ENCODE measurements at places on chromosomes 2 and 18.

- DNase-seq = no peak
Measured at GRCh38 chr18:62651276-62652056, 63.9 kb upstream of the PHLPP1 start.

DNA sequence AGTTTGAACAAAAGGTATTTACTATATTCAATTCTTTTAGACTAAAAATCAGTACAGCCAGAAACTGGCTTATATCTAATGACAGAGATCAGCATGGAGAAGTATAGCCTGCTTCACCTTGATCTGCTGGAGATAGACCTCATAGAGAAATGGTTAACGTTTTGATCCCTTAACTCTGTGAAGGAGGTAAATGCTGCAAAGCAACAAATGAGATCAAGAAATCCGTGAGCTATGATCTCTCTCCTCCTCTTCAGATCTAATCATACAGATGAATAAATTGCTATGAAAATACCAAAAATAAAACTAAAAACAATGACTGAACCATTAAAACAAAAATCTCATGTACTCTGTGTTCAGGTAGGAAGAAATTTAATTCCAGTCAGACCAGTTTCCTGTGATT, 42.8 kb downstream of the KLHL14 start:
- no peak for DNase-seq

GRCh38 chr2:61363580-61363979, 107.3 kb downstream of the USP34 start:
- no peak for DNase-seq

DNA sequence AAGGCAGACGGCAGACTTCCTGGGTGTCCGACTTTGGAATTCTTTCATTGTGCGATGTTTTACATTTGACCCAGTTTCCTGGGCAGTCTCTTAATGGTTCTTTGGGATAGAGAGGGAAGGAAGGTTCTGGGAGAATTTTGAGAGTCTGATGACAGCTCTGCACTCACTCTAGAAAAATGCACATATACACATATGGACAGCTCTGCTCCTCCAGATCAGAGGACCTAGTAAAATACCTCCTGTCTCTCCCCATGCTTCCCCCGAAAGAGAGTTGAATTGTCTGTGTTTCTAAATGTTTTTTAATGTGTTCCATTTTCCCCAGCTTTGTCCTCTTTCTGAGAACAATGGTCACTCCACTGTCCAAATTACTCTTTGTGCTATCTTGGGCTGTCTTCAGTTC, 102.0 kb upstream of the CXCR4 start:
- DNase-seq = no peak

- DNase-seq = no peak
Measured at GRCh38 chr2:40283111-40283909, 168.6 kb downstream of the SLC8A1 start.

- DNase-seq = no peak
Measured at GRCh38 chr2:160522951-160523710, 29.5 kb upstream of the RBMS1 start.

DNA sequence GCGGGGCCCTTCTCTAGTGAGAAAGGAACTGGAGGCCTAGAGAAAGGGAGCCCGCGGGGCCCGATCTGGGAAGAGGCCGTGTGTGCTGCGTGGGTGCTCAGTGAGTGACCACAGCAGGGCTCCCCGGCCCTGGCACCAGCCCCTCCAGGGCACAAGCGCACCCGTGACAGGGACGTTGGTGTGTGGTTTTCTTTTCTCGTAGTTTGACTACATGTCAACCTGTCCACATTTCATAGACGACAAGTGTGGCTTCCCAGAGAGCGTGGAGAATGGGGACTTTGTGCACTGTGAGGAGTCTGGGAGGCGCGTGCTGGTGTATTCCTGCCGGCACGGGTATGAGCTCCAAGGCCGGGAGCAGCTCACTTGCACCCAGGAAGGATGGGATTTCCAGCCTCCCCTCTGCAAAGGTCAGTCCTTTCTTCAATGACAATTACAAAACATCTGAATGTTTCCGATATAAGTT, 83.1 kb downstream of the TPO start:
- DNase-seq = no peak

DNA sequence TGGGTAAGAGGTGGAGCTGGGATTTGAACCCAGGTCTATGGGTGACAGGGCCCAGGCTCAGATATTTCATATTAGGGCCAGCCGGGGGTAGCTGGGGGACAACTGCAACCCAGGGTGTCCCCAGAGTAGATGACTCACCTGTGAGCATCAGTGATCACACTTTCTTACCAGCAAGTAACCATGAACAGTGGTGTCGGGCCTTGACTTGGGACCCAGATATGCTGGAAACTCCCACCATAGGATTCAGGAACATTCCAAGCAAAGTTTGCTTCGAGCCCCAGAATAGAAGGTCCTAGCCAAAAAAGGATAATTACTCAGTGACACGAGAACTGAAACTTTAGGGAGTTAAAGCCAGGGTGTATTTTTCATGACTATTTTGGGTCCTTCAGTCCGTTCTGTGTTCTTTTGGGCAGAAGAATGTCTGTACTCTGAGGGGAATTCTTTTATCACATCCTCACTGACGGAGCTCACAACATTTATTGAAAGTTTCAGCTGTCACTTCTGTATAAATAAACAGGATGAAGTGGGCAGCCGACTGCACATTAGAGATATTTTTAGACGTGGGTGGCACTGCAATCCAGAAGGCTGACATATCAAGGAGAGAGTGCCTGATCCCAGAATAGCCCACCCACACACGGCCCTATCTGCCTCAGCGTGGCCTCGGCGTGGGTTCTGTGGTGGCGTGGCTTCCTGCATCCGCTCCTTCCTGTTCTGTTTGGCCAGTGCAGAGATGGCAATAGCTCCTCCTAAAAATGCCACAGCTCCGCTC, 45.6 kb downstream of the RAMP1 start:
- DNase-seq = no peak

GRCh38 chr2:194363878-194364277, 1293.1 kb upstream of the SLC39A10 start:
- DNase-seq = no peak

DNA sequence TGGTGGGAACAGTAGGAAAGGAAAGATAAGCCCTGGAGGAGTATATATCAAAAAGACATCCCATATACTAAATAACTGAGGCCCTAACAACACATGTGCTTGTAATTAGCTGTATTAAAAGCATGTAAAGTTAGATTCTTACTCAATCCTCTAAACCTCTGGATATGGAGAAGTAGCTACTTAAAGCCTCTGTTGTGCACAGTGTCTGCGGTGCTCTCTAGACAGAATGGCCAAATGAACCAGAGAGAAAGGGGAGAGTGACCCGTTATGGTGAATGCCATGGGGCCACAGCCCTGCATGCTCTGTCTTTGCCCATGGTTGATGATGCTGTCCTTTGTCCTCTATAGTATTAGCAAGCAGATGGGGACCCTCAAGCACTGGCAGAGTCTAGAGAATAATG, 104.4 kb upstream of the SLC8A1 start:
- DNase-seq = no peak

DNA sequence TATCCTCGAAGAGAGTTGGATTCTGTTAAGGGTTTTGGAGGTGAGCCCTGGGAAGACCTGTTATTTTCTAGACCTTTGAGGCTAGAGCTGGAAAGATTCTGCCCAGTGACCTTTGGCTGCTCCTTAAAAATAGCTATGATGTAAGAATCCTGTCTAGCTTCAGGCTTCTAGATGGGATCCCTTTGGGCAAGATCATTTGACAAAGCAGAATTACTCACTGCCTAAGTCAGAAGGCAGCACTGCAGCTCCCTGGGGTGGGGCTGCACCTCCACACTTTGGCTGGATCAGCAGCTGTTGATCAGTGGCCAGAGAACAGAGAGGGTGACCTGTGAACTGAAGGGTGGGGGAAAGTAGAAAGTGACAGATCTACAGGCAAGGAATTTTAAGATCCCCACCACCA, 103.8 kb downstream of the ASAP2 start:
- no peak for DNase-seq

DNA sequence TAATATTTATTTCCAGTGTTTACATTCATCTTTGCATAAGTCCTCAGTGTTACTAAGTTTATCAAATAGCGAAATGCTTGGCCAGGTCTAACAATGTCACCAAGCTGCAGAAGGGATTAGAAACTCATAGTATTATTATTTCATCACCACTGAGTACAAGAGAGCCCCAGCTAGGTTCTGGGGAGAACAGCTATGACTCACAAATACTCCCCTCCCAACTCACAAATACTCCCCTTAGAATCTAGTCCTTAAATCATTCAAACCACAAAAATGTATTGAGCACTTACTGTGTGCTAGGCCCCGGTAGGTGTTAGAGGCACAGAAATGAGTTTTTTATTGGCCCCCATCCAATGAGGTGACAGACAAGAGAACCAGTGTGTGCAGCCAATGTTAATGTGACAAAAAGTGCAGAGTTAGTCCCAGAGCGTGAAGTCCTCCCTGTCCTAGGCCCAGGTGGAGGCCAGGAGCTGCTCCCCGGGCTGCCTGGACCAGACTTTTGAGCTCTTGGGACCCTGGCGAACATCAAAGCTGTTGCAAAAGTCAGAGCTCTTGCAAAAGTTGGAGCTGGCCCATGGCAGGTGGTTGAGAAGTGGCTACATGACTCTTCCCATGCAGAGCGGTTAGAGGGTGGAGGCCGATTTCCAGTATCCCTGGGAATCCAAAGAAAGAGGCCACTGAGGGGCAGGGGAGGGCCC, 9.8 kb downstream of the STEAP3 start:
- no peak for DNase-seq

DNA sequence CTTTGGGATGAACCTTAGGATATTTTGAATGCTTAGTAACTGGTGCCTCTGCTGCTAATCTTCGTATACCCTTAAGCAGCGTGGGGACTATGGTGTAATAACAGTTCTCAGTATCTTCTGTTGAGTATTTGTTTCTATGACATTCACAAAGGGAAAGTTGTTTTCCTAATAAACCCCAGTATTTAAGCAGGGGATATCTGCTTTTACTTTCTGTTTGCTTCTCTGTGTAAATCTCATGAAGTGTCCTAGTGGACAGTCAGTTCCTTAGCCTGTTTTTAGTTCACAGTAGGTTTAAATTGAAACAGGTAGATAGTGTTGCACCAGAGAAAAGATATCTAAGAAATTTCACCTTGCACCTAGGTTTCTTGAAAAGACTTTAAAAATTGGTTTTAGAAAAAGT, 14.9 kb downstream of the KIAA1328 start:
- DNase-seq = no peak

DNA sequence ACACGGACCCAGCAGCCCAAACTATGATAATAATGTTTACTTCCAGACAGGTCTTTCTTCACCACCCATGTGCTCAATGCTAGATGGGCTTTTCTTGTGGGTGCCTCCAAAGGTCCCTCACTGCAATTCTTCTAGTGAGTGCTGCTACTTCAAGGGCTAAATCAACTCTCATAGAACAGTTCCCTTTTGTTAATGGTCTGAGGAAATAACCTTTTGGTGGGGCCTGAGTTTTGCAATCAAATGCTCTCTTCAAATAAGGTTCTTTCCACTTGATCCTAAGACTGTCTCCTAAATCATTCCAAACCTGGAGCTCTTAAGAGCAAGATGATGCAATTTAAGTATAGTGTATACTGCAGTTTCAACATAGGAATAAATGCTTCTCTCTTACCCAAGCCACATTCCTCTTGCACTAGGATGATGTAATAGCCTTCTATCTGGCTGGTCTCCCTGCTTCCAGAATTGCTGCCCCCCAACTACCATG, 6.0 kb downstream of the NEMP2 start:
- DNase-seq = no peak
